Activated CD4-positive, alpha-beta T cell treated with anti-CD3 and anti-CD28 coated beads, Interleukin-2, amount 50 U/mL, for 4 hours (primary cell): ENCODE measurements at places on chromosomes 16 and 17.

DNA sequence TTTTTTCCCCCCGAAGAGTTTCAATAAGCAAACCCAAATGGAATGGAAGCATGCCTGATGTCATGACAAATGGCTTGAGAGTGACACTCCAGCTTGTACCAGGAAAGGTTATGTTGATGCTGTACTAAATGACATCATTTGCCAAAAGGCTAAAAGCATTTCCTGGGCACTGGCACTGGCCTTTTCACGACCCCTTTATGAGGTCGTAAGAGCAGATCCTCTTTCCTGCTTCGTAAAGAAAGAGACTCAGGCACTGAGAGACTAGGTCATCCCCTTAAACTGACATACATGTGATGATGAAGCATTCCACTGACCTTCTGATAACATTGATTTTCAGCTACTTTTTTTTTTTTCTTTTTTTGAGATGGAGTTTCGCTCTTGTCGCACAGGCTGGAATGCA, 30.5 kb downstream of the CEP295NL start:
- no peak for DNase-seq

DNA sequence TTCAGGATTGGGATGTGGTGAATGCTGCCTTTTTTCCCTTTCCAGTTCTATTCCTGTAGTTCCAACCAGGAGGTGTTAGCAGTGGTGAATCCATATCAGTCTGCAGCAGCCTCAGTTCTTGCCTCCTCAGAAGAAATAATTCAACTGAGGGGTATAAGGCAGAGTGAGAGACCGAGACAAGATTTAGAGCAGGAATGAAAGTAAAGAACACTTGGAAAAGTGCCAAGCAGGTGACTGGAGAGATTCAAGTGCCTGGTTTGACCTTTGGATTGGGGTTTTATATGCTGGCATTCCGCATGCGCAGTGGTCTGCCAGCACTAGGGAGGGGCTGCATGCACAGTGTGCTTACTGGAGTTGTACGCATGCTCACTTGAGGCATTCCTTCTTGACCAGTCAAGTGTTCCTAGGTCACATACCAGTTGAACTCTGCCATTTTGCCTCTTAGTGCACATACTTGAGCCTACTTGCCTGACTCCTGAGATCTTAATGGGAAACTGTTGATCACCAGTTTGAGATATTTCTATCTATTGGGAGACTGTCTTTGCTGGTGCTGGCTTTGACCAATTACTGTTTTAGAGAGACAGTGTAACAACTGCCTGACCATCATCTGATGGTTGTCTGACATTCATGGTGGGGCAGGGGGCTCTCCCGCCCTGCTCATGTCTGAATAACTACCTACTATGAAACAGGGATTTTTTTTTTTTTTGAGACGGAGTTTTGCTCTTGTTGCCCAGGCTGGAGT, 680 bp upstream of the CCL15 start:
- no peak for DNase-seq

DNA sequence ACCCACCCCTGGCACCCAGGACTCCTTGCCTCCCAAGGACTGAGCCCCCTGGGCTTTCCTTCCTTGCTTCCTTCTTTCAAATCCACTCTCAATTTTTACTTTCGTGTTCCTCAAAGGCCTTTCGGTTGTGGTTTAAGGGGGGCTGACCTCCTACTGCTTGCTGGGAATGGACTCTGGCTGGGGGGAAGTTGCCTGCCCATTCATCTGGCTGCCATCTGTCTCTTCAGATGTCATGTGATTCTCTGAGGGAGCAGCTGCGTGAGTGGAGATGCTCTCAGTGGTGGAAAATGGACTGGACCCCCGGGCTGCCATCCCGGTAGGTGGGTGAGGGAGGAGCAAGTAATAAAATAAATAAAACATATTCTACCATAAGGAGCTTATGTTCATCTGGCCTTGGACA, 93.8 kb upstream of the RPRML start:
- DNase-seq, result no peak

GRCh38 chr17:32152130-32152529, 9.8 kb downstream of the RHOT1 start:
- DNase-seq, result no peak

- no peak for DNase-seq
These were observed 89.5 kb downstream of the CLEC16A start for GRCh38 chr16:11033629-11034420.

DNA sequence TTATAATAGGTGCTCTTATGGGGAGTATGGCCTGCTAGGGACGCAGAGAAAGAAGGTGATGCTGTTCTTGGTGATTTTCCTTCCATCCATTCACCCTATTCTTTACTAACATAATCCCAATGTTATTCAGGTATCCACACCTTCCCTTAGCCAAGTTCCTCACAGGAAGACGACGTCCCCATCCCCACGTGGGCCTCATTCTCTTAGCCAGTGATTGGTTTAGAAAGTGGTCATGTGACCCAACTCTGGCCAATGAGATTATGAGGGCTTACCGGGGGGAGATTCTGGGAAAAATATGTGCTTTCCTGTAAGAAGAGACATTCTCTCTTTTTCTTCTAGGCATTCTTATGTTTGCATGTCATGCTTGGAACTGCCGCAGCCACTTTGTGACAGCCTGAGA, 474.7 kb downstream of the HAPSTR1 start:
- DNase-seq, result no peak
